SK-N-SH treated with all-trans-retinoic acid at 6 μM for 48 hours (cell line): ENCODE measurements at places on chromosomes 7 and 10.

- ATAC-seq = no peak
Observed at GRCh38 chr10:93945819-93946218, 47.9 kb upstream of the PLCE1 start.

DNA sequence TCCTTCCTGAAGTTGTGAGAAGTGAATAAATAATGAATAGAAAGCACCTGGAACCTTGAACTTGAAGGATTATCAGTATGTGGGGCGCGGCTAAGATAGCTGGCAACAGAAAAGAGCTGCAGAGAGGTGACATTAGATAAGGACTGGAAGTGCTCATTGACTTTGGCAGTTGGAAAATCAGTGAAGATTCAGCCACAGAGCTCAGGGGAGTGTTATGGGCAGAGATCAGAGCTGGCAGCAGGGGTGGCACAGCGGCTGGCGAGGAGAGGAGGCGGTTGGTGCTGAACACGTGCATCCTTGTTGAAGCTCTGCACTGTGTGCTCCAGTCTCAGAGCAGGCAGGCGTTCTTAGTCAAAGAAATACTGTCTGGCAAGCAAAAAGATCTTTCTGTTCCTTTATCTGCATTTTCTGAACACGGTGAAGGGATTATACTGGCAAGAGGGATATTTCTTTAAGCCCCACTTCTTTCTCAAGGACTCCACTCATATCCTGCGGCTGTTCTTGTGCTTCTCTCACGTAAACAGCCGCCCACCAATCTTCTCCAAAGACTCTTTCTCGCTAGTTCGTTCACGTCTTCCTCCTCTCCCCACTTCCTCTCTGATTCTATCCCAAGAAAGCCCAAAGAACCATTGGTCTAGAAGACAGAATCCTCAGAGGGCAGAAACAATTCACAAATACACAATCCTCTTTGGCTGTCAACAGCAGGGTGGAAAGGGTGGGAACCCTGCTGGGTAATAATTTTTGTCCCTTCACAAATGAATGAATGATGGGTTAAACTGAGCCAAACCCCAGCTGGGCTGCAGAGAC is 38.6 kb upstream of the ADD3 start:
- ATAC-seq = no peak

- ATAC-seq = no peak
Observed at GRCh38 chr10:22324413-22324812, 3.5 kb downstream of the BMI1 start.

- ATAC-seq = no peak
Observed at GRCh38 chr7:46286356-46286755, 365.3 kb upstream of the IGFBP3 start.

GRCh38 chr10:121313119-121313875 is 284.9 kb downstream of the FGFR2 start:
- no peak for ATAC-seq

GRCh38 chr7:101669307-101669706 is 40.2 kb upstream of the MYL10 start:
- no peak for ATAC-seq

DNA sequence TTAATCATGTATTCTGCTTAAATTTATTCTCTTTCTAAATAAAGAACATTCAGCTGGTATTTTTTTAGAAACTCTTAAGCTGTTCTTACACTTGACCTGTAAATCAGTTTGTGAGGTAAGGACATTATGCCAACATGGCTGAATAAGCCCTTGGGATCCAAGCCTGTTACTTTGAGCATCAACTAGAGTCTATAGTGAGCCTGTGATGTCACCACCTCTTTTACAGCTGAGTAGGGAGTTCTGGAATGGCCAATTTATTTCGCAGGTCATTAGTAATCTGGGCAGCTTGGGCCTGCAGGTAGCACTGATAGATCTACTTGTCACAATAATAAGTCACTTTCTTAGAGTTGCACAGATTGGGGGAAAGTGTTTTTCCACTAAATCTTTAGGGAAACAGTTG is 915.2 kb upstream of the MBL2 start:
- ATAC-seq = no peak

DNA sequence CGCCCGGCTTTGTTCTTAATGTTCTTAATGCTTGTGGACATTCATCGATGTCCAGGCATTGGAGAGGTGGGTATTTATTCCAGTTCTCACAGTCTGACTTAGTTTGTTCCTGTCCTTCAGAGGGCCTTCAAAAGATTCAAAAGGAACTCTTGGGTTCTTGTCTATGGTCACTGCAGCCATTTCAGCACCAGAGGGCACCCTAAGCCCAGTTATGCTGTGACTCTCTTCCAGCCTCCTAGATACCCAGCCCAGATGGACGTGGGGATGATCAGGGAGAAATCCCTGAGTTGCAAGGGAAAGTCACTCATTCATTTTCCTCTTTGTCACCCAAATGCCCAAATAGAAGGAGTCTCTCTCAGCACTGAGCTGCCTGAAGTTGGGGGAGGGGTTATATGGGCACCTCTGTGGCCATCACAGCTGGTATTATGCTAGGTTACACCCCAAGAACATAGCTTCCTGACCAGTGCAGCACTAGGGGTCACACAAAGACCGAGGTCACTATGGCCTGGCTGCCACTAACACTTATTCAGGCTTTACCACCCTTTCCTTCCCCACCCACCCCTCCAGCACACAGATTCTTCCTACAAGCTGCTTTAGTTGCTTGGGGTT is 26.5 kb upstream of the CCDC126 start:
- ATAC-seq = peak; percentile 100

- ATAC-seq = no peak
Observed at GRCh38 chr10:47104151-47104605, 192.9 kb downstream of the PTPN20 start.

GRCh38 chr7:128398016-128398840 is 11.6 kb downstream of the IMPDH1 start:
- peak; percentile 90 for ATAC-seq
